Activated T-cell treated with anti-CD3 and anti-CD28 coated beads, Interleukin-2, amount 50 U/mL, for 1 hour (primary cell): ENCODE measurements at places on chromosomes 7 and 10.

GRCh38 chr10:89332123-89332633, 4.4 kb downstream of the IFIT3 start:
- no peak for DNase-seq

DNA sequence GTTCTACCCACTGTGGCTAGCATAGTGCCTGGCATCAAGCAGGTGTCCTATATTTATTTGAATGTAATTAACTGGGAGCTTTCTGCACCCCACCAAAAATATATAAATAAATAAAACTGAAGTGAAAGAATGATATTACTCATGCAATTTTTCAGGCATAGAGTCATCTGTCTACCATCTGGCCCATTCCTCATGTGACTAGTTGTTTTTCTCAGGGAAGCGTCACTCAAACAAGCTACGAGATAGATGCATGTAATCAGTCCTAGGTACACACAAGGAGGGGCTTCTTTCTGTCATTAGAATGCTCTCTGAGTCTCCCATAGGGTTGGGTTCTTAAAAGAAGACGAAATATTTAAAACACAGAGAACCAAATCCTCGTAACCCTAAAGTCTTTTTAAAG, 255.5 kb upstream of the KMT2E start:
- DNase-seq = no peak

DNA sequence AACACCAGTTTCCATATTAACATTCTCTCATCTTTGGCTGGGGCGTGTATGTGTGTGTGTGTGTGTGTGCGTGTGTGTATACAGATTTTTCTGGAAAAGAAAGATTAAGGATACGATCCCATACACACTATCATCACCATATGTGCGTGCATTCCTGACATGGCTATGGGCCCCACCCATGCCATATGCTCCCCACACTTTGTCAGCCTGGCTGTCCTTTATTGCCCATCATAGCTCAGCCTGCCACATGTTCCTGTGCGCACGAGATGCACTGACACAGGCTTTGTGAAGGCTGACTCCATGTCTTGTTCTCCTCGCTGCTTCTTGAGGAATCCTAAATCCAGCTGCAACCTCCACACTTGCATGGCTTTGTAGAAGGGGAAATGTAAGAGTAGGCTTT, 984.1 kb downstream of the LRMDA start:
- no peak for DNase-seq

- no peak for DNase-seq
Observed at GRCh38 chr7:91692800-91693199, 187.7 kb downstream of the MTERF1 start.

DNA sequence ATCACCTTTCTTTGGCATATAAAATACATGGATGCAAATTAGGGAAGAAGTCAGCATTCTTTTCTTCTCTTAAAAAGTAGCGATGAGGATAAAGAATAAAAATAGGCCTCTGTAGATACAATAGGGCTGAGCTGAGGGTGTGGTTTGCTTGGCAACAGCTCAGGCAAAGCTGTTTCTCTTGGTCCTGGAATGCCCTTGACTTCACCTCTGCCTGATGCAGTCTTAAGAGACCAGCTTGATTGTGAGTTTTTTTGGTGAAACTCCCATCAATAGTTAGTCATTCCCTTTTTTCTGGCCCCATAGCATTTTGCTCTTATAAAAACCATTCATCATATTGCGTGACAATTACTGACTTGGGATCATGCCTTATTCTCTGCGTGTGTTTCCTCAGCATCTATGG, 42.1 kb upstream of the MKLN1 start:
- DNase-seq = no peak

DNA sequence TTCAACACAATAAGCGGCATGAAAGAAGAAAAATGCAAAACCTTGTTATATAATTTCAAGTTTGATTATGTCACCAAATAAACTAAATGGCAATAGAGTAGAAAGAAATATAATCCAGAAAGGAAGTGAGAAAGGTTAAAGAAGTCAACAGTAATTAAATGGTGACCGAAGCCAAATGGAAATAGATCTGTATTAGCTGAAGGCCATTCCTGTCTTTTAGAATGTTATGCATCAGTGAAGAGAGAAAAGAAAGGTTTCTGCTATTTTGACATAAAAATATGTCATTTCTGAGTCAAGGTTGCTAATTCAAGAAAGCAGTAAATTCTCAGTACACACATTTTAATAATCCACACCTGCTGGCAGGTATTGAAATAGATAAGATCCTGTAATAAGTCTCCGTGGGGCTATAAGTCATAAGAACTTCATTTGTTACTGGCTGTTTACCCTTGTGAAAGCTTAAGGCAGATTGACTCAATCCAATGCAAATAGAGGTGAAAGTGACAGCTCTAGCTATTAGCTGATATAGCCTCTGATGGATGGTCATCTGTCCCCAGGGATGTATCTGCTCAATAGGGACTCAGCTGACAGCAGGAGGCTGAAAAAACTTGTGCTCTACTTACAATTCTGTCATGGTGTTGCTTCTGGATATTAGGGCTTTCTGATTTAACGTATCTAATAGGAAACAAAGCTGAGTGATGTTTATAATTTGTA, 152.1 kb downstream of the FZD1 start:
- DNase-seq = no peak

DNA sequence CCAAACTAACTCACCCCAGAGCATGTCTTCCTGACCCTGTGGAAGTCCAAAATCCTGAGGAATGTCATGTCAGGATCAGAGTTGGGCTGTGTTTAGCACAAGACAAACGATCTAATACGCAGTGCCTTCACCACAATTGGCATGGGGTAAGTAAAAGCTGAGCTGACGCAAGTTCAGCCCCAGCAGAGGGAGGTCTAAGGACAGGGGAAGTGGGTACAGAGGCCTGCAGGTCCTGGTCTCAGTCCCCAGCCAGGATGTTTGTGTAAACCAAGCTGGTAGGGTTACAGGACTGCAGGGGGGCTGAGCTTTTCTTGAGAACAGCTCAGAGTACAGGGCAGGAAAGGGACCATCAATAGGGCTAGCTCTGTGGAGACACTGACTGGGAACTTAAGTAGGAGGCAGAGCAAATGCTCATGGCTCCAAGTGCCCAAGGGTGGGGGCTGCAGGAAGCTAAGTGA, 5.3 kb upstream of the KCNIP2 start:
- DNase-seq = no peak

- no peak for DNase-seq
Observed at GRCh38 chr7:44963364-44964290, 15.2 kb downstream of the MYO1G start.

GRCh38 chr7:150723467-150723866, 7.1 kb downstream of the GIMAP1 start:
- DNase-seq = no peak

GRCh38 chr7:38006559-38006958, 86.1 kb downstream of the EPDR1 start:
- no peak for DNase-seq

DNA sequence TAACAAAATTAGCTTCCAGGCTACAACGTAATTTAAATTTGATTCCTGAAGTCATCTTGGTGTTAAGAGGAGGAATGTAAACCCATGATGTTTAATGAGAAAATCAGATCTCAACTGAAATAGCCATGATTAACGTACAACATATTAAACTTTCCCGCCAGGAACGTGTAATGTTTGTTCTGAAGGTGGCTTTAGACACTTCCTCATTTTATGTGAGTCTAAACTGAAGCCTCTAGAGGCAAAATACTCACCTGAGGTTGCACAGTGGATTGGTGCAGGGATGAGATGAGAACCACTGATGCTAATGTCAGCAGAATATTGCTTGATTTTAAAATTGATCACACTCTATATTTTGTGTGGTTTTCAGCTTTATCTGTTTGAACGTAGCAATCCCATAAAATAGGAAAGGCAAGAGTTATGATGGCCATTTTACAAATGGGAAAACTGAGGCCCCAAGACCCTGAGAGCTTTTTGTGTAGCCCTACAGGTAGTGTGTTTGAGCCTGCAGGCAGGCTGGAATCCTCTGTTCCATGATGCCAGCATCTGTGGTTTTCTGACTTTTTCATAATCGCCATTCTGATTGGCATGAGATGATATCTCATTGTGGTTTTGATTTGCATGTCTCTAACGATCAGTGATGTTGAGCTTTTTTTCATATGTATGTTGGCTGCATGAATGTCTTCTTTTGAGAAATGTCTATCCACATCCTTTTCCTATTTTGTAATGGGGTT, 243.7 kb upstream of the BMPER start:
- DNase-seq = no peak

DNA sequence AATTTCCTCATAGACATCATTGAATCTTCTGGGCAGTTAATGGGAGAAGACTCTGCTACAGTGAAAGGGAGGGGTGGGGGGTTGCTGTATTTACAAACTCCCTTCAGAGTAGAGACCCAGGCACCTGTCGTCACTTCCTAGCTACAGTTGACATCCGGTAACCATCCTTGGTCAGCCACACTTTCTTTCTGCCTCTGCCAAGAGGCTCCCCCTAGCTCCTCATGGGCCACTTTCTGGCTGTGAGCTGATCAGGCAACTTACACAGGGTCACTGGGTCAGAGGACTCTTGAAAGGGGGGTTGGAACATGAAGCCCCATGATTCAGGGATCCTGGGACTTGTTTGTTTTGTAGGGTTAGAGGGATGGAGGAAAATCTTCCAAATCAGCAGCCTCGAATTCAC, 1.2 kb downstream of the TECPR1 start:
- DNase-seq = peak; percentile 46

DNA sequence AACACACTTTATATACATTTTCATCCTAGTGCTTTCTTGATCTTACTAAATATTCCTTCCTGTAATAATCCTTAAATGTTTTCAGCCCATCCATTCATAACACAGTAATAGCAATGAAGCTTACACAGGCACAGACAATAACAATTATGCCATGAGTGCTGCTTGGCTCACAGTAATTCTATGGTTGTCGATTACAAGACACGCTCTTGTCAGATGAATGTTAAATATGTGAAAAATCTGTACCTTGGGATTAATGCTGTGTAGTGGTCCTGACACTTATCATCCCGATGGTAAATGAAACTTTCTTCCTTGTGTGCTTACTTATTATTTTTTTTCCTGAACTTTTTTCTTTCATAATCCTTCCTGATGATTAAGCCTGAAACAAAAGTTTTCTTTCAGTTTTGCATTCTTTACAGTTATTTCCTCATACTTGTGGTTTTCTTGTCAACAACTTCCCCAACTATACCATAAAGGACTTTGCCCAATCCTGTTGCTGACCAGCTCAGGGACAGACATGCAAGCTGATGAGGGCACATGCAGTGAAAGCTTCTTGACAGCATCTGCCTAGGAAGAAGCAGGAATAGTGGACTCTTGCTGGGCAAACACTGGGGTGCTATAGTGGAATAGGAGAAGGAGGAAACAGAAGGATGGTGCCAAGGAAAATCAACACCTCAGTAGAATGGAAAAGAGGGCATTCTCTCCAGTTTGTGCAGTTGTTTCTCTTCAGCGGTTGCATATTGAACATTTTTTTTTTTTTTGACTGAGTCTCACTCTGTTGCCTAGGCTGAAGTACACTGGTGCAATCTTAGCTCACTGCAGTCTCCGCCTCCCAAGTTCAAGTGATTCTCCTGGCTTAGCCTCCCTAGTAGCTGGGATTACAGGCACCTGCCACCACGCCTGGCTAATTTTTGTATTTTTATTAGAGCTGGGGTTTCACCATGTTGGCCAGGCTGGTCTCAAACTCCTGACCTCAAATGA, 6.7 kb upstream of the MGAM2 start:
- no peak for DNase-seq

- no peak for DNase-seq
Observed at GRCh38 chr7:131170440-131171271, 157.0 kb upstream of the MKLN1 start.

- DNase-seq = no peak
Observed at GRCh38 chr7:140732416-140732815, 35.9 kb downstream of the NDUFB2 start.

- no peak for DNase-seq
Observed at GRCh38 chr7:158263964-158264748, 323.5 kb downstream of the PTPRN2 start.

GRCh38 chr7:33837356-33837851, 67.9 kb upstream of the BMPER start:
- DNase-seq = no peak

DNA sequence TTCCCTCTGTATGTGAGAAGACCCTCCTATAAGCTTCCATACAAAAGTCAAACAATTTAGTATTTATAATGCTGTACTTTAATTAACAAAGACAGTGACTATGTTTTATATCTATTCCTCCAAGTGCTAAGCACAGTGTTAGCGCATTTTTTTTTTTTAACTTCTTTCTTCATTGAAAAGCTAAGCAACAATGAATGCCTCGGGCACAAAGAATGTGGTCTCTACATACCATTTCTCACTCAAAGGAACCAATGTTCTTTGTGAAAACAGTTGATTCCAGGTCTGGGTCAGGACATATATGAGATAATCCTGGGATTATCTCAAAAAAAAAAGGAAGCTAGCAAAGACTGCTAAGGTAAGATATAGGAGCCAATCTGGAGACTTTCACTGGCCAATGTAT, 26.2 kb upstream of the REEP3 start:
- no peak for DNase-seq

- no peak for DNase-seq
Observed at GRCh38 chr7:114653364-114654088, 238.9 kb downstream of the FOXP2 start.

GRCh38 chr10:71219918-71220688, 7.7 kb downstream of the UNC5B start:
- DNase-seq = no peak

DNA sequence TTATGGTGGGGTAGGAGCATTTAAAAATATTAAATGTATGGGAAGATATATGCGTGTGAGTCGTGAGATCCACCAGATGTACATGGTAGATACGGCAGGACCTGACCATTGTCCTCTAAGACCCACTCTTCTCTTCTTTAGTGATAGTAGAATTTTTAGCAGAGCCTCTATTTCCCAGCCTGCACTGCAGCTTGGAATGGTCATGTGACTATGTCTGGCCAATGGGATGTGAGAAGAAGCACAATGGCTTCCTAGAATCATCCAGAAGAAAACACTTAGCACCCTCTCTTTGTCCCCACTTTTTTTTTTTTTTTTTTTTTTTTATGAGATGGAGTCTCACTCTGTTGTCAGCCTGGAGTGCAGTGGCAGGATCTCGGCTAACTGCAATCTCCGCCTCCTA, 86.6 kb upstream of the CYTH3 start:
- DNase-seq = no peak

GRCh38 chr10:15719049-15719898, 448 bp downstream of the ITGA8 start:
- no peak for DNase-seq

GRCh38 chr7:70622936-70623335, 509.0 kb upstream of the GALNT17 start:
- DNase-seq = no peak
